ENCODE measurements at places on chromosomes 3 and 15. TPM values are rescaled to one million over a fixed set of nuclear protein-coding genes. Genes with fewer than 3 reads are reported as not detected.

DNA sequence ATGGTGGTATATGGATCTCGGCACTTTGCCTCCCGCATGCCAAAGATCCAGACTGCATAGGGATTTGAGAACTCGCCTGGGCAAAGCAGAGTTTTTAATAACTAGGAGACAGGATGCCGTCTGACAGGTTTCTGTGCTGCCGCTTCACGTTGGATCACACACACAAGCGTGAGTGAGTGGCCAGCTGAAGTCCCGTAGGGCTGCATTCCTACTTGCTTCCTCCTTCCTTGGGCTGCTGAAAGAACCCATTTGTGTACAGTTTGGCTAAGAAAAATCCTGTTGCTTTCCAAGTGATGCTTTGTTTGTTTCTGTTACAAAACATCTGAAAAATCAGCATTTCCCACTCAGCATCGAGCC is 604.3 kb upstream of the CFAP20DC start:
- no peak for DNase-seq

GRCh38 chr15:71646767-71647486 is 163.4 kb upstream of the NR2E3 start:
- DNase-seq, result no peak

DNA sequence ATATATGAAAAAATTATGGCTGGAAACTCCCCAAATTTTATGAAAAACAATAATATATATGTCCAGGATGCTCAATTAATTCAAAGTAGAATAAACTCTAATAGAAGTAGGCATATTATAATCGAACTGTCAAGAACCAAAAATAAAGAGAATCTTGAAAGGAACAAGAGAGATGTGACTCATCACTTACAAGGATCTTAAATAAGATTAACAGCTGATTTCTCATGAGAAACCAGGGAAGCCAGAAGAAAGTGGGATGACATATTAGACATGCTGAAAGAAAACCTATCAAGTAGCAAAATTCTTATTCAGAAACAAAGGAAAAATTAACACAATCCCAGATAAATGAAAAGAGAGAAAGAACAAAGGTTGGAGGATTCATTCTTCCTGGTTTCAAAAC is 66.8 kb downstream of the FAIM start:
- DNase-seq, result no peak

DNA sequence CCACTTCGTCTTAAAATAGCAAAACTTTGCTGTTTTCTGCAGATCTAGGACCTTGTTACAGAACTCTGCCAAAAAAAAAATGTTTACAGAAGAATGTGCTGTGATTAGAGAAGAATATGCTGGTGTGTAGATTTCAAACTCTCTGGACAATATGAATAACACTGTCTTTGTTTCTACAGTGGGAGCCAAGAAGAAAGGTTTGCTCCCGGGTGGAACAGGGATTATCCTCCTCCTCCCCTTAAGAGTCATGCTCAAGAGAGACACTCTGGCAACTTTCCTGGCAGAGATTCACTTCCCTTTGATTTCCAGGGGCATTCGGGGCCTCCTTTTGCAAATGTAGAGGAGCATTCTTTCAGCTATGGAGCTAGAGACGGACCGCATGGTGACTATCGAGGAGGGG is 27.3 kb downstream of the RBM6 start:
- no peak for DNase-seq

- peak; percentile 81 for DNase-seq
These were observed 9.5 kb downstream of the PRKCD start for GRCh38 chr3:53170325-53171063.

GRCh38 chr3:15636028-15636709 is 34.6 kb downstream of the BTD start:
- DNase-seq, result no peak

GRCh38 chr3:136258199-136258598 is 8.1 kb downstream of the PCCB start:
- DNase-seq, result no peak

GRCh38 chr3:144060881-144061280 is 89.3 kb downstream of the DIPK2A start:
- DNase-seq, result no peak

GRCh38 chr3:101099791-101100190 is 106.6 kb upstream of the ABI3BP start:
- DNase-seq, result no peak

- no peak for DNase-seq
These were observed 6.7 kb upstream of the SRP14 start for GRCh38 chr15:40045572-40046217.

GRCh38 chr3:38067508-38068233 is 28.7 kb downstream of the DLEC1 start:
- DNase-seq, result no peak

DNA sequence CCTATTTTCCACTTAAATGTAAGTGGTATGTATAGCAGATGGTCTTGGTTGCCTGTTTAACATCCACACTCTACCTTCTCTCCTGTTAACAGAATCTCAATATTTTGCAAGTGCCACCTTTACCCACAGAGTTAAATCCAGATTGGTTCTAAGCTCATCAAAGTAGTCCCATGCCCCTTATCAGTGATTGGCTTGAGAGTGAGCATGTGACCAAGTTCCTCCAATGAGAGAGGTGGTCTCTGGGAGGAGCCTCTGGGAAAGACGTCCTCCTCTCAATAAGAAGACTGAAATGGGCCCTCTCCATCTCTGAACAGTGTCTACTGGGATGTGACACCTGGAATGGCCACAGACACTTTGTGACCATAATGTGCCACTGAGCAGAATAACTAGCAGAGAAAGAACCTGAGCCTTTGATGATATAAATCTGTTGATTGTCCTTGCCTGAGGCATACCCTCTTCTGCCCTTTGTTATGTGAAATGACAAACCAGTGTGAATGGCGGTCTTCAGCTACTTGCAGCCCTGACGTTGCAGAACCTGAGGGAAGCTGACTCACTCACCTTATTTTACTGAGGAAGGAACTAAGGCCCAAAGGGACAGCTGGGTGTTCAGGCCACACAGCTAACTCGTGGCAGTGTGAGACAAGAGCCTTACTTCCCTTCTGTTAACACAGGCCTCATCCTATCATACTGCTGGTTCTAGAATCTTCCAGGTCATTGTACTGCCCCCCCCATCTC is 42.4 kb upstream of the LARS2 start:
- DNase-seq, result no peak

DNA sequence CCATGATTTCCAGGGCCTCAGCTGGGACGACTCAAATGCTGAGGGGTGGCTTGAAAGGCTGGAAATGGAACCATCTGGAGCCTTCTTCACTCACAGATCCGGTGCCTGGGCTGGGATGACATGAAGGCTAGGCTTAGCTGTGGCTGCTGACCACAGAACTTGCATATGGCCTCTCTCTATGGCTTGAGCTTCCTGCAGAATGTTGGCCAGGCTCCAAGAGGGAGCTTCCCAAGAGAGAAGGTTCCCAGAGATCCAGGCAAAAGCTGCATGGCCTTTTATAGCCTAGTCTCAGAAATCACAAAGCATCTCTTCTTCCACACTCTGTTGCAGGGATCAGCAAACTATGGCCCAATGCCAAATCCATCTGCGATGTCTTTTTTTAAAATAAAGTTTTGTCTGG is 44.8 kb downstream of the GATM start:
- DNase-seq, result peak; percentile 76

DNA sequence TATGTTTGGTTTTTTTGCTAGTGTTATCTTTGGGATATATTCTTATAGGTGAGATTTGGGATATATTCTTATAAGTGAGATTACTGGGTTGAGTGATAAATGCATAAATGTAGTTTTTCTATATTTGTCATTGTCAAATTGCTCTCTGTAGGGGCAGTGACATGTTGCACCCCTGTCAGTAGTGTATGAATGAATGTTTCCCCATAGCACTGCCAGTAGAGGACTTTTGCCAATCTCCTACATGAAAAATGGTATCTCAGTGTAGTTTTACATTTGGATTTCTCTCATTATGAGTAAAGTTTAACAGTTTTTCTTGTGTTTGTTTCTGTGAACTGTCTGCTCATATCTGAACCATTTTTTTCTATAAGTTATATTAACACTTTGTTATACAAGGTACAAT is 13.6 kb downstream of the U2SURP start:
- DNase-seq, result no peak

DNA sequence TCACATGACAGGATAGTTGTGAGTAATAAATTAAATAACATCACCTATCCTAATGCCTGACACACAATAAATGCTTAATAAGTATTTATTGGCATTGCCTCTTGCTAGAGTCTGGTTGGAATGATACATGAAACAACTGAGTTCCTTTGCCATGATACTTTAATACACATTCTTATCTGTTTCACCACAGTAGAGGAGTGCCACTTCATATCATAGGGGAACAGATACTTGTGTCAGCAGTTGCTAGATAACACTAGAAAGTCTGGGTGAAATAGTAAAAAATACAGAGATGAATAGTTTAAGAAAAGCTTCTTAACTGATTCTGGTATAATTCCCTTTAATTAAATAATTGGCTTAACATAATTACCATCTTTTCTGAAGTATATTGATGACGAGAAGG is 380.0 kb upstream of the GOLIM4 start:
- DNase-seq, result no peak

DNA sequence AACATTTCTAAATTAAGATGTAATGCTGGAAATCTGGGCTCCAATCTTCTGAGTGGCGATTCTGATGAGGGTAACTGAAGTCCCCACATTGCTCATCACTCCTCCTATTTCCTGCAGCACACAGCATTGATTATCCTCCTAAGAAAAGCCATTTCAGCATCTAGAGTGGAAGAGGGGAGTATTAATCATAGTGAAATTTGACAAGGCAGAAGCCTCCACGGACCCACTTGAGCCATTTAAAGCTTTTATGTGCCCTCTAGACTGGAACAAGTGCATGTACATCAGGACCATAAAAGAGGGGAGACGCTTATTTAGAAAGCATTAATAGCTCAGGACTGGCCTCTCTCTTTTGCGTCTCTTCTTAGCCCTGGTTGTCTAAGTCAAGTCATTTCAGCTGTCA is 25.8 kb downstream of the AQP9 start:
- no peak for DNase-seq

GRCh38 chr15:70892002-70892911 is at the start of the genes LRRC49 and THAP10:
Gene LRRC49 (plus strand): TSS chr15:70892826. CDS start chr15:70892895, 69 bp downstream.
Gene THAP10 (minus strand): TSS chr15:70892433. CDS start chr15:70892272, 161 bp downstream.
- peak; percentile 93 for DNase-seq

Gene PLS1
- total RNA-seq, result 2.5 TPM

Gene ROPN1B
- 4.6 TPM for total RNA-seq

Gene TRPM1
- total RNA-seq, result not detected

Gene KBTBD13
- total RNA-seq, result 8.4 TPM

Gene PLA1A
- total RNA-seq, result 2.0 TPM

Gene ITPKA
- 2.7 TPM for total RNA-seq

Gene MAP6D1
- total RNA-seq, result 2.2 TPM

Gene LYZL4
- not detected for total RNA-seq

Gene GOLGA8R
- total RNA-seq, result 3.6 TPM

Gene TXNRD3
- 3.5 TPM for total RNA-seq

Gene SHISA5
- total RNA-seq, result 57.3 TPM

Measured in Right ventricle myocardium inferior (tissue), 1 donor.